ENCODE measurements at places on chromosomes 4 and X.

- no peak for DNase-seq
Observed at GRCh38 chr4:52979020-52979419, 116.9 kb downstream of the RASL11B start.

DNA sequence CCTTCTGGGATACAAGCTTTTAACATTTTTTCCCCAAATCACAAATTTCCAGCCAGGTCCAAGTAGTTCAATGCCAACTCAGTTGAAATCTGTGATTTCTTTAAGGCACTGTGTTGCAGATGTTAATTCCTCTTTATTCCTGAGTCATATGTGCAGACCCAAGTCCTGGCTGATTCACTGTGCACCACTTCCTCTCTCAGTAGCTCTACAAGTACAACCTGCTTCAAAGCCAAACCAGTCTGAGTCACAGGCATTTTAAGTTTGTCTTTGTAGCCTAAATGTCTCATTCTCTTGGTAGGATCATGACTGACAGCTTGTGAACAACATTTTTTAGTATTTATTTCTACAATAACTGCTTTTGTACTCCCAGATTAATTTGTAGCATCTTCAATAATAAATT is 165.6 kb upstream of the S100G start:
- DNase-seq = peak; percentile 0

DNA sequence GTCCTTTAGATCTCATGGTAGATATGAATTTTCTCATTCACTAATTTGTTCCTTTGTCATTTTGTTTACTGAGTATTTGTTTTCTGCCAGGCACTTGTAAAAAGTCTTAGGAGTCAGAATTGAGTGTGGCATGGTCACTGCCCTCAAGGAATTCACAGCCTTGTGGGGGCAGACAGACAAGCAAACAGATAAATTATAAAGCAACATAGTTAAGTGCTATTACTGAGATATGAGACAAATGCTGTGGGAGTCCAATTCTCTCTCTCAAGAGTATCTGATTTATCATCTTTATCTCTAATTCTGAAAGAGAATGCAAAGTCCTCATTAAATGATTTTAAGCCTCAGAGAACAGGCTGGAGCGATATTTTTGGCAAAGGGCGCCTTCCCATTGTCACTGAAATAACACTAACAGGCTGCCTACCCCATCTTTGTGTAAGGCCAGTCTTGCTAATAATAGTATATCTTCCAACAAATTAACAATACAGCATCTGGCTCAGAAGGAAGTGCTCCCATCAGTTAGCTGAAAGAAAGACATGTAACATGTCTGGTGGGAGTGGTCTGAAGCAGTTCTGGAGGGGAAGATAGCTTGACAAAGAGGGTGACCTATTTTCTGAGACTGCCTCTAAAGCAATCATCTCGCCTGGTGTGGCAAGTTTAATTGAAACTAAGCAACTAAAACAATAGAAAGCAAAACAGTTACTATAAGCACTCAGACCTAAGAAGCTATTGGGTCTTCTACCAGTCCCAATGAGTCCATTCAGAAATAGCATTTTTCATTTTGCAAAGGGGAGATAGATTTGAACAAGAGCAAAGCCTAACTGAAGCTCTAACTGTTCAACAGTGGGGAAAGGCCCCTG is 61.5 kb upstream of the AMOT start:
- DNase-seq = no peak

GRCh38 chr4:38859501-38859900 is 2.9 kb upstream of the TLR6 start:
- DNase-seq = no peak

DNA sequence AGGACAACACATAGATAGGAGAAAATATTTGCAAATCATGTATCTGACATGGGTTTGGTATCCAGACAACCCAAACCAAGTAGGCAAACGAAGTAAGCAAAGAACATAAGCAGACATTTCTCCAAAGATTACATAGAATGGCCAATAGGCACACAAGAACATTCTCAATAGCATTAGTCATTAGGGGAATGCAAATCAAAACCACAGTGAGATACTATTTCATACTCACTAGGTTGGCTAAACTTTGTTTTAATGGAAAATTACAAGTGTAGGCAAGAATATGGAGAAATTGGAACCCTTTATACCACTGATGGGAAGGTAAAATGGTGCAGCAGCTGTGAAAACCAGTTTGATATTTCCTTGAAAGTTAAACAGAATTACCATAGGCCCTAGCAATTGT is 74.7 kb downstream of the CHRNA9 start:
- DNase-seq = no peak

GRCh38 chrX:21718575-21718974 is 39.3 kb downstream of the SMPX start:
- no peak for DNase-seq

GRCh38 chr4:68963374-68963773 is 11.8 kb upstream of the UGT2A3 start:
- DNase-seq = no peak

DNA sequence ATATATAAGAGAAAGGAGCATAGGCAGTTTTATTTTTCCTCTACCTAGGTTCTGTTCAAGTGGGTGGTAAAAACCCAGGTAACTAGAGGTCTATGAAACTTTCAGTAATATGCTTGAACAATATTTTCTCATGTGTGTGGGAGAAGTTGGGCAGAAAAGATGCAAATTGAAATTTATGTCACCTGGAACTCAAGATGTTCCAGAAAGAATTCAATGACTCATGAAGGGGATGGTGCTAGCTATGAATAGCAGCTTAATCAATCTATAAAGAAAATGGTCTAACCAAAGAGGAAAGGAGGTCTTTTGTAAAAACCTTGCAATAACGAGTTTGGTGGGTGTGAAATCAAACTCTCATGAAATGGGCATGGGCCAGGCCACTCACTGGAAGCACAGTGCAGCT is 263.8 kb downstream of the INPP4B start:
- DNase-seq = no peak

- DNase-seq = no peak
Observed at GRCh38 chr4:75708218-75708691, 16.1 kb upstream of the USO1 start.

DNA sequence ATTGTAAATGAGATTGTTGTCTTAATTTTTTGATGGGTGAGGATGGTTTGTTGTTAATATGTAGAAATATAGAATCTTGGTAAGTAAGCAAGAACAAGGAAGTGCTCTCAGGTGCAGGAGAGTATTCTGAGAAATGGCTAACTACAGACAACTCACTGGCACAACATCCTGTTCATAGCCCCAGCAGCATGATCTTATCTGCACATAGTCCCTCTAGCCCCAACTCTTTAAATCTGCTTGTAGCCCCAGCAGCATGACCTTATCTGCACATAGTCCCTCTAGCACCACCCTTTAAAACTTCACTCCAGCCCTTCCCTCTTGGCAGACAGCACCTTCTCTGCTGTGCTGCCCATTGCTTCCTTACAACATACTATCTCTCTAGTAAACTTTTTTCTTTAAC is 1957.1 kb upstream of the ADGRL3 start:
- no peak for DNase-seq

DNA sequence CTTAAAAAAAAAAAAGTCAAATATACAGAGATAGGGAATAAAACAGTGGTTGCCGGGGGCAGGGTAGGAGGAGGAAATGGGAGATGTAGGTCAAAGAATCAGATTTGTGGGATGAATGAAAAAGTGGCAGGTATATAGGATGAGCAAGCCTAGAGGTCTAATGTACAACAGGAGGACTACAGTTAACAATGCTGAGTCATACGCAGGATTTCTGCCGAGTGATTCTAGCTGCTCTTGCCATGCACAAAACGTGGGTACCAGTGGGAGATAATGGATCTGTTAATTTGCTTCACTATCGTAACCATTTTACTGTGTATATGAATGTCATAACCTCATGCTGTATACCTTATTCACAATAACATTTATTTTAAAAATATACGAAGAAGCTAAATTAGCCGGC is 10.7 kb upstream of the MTNR1A start:
- DNase-seq = no peak

GRCh38 chrX:96569034-96569433 is 115.6 kb upstream of the DIAPH2 start:
- no peak for DNase-seq

- DNase-seq = no peak
Observed at GRCh38 chrX:134737061-134737460, 78.8 kb upstream of the PLAC1 start.

DNA sequence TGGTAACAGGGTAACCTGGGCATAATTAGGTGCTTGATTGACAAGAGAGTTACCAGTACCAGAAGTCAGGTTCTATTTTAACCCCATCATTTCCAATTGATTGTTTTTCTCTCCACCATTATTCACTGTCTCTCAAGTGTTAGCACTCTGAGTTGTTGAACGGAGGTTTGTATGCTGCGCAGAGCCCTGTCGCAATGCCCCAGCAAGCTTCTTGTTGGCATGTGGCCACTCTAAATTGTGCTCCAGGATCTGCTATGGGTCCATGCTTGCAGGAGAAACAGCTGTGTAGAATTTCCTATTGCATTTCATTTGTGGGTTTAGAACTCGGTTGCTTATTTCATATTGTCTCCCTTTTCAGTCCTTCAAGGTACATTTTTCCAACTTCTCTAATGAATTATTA is 98.2 kb downstream of the KLHL8 start:
- no peak for DNase-seq

GRCh38 chrX:19863212-19863856 is 24.1 kb downstream of the SH3KBP1 start:
- DNase-seq = no peak

- DNase-seq = no peak
Observed at GRCh38 chr4:2249526-2250356, 7.8 kb upstream of the HAUS3 start.

GRCh38 chrX:5236749-5237148 is 991.9 kb downstream of the NLGN4X start:
- DNase-seq = no peak

DNA sequence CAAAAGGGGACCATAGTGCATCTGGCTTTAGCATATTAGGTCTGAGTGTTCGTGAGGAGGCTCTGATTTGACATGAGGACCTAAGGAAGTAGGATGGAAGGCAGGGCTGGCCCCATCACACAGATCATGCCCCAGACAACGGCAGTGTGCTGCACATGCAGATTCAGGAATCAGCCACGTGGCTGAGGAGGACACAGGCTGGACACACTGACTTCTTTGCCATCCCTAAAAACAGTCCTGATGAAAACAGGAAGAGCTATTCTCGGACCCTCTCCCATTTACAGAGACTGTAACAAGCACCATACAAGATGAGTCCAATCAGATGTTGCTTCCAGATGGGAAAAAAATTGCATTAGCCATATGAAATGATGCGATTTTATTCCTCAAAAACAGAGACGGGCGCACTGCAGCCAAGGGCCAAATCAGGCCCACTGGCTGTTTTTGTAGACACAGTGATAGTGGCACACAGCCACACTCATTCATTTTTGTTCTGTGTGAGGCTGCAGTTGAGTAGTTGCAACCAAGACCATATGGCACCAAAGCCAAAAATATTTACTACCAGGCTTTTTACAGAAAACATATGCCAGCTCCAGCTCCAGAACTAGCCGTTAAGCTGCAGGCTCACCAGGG is 41.0 kb downstream of the ACSL1 start:
- no peak for DNase-seq

- DNase-seq = no peak
Observed at GRCh38 chrX:77442728-77443127, 4.5 kb upstream of the FGF16 start.

DNA sequence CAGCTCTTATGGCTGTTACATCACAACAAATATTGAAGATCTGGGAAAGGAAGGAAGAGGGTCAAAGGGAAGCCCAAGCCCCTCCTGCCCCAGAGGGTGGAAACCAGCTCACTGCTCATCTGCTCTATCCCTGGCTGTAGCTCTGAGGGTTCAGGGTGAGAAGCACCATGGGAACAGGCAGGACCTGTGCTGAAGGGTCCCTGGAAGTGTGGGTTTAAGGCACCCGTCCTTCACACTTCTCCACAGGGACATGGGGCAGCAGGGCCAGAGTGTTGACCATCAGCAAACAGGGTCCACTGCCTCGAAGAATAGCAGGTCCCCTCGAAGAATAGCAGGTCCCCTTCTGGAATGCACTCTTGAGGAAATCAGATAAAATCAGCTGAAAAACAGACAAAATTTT is 4.4 kb downstream of the RTL5 start:
- DNase-seq = no peak

- DNase-seq = no peak
Observed at GRCh38 chrX:152821145-152821765, 9.3 kb downstream of the CETN2 start.

- DNase-seq = no peak
Observed at GRCh38 chr4:181548873-181549575, 694.2 kb upstream of the TENM3 start.

DNA sequence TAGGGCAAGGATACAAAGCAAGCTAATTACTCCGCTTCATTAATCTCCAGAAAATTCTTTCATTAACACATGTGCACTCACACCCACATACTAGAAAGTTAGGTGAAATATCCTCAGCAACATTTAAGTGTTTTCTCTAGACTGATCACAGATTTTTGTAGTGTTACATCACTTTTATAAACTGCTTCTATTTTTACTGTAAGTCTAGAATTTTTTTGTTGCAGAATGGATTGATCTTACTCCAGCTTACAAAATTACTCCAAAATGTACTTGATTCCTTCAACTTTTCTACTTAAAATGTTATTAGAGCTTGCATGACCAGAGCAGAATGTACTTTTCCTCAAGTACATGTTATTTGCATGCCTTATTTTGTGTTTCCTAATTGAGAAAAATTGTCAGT is 2325.2 kb downstream of the PCDH7 start:
- DNase-seq = no peak

GRCh38 chr4:40058854-40059253 is 2.2 kb downstream of the N4BP2 start:
- DNase-seq = no peak

- no peak for DNase-seq
Observed at GRCh38 chrX:18194688-18195087, 26.0 kb downstream of the BEND2 start.

DNA sequence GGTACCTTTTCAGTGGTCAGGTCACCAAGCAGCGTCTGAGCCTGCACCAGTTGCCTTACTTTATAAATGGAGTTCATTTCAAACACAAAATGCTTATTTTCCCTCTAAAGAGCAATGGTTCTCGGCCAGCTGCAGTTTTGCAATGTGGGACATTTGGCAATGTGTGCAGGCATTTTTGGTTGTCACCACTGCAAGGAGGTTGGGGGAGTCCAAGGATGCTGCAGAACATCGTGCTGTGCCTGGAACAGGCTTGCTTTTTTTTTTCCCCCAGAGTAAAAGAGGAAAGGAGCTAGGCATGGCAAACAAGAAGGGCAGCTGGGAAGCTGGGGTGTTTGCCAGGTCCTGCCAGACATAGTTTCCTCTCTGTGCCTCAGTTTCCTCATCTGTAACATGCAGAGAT is 115.6 kb downstream of the GPR143 start:
- no peak for DNase-seq
